ENCODE measurements at places on chromosomes 16 and 17. TPM values are rescaled to one million over a fixed set of nuclear protein-coding genes. Genes with fewer than 3 reads are reported as not detected.

The RTN4RL1 gene
- total RNA-seq, result under 0.01 TPM

The STH gene
- total RNA-seq, result not detected

The DGKE gene
- 30.9 TPM for total RNA-seq

The VEZF1 gene
- 69.2 TPM for total RNA-seq

The EFCAB5 gene
- total RNA-seq, result 0.36 TPM

The C16orf92 gene
- total RNA-seq, result not detected

The ANKRD13B gene
- 16.9 TPM for total RNA-seq

The TUBG2 gene
- total RNA-seq, result 8.4 TPM

The ATP2A1 gene
- total RNA-seq, result 0.36 TPM

The FOXN1 gene
- not detected for total RNA-seq

The CACNG1 gene
- total RNA-seq, result not detected

The TMEM132E gene
- not detected for total RNA-seq

The MYL4 gene
- total RNA-seq, result 0.66 TPM

The TMC6 gene
- 42.0 TPM for total RNA-seq

The ST6GALNAC2 gene
- total RNA-seq, result 0.22 TPM

The ZG16 gene
- total RNA-seq, result not detected

The CA5A gene
- total RNA-seq, result not detected

The C1QTNF1 gene
- total RNA-seq, result 4.1 TPM

The LITAFD gene
- total RNA-seq, result not detected

The CA4 gene
- not detected for total RNA-seq

The KNOP1 gene
- total RNA-seq, result 25.8 TPM

The ACAP1 gene
- not detected for total RNA-seq

The EMC8 gene
- 32.5 TPM for total RNA-seq

The NFATC2IP gene
- 42.8 TPM for total RNA-seq

The KRTAP3-1 gene
- total RNA-seq, result not detected

The CCL15 gene
- not detected for total RNA-seq

The CYGB gene
- 0.29 TPM for total RNA-seq

The SLFN5 gene
- 36.6 TPM for total RNA-seq

The SHCBP1 gene
- total RNA-seq, result 54.8 TPM

The MRPL45 gene
- total RNA-seq, result 47.6 TPM

The CLEC19A gene
- not detected for total RNA-seq

The TP53TG3F gene
- total RNA-seq, result not detected

The TBC1D3K gene
- not detected for total RNA-seq

The KSR1 gene
- total RNA-seq, result 50.7 TPM

The TSPOAP1 gene
- not detected for total RNA-seq

The COPS3 gene
- 106 TPM for total RNA-seq

The PYDC1 gene
- total RNA-seq, result not detected

The ZCCHC14 gene
- 15.9 TPM for total RNA-seq

The TBC1D16 gene
- total RNA-seq, result 45.4 TPM

The PAGR1 gene
- total RNA-seq, result 25.6 TPM

The IL34 gene
- 0.14 TPM for total RNA-seq

The MAFG gene
- total RNA-seq, result 20.7 TPM

The ATXN1L gene
- total RNA-seq, result 23.4 TPM

The APOH gene
- not detected for total RNA-seq

The DOC2B gene
- 0.14 TPM for total RNA-seq

The TNP2 gene
- total RNA-seq, result not detected

The GAST gene
- total RNA-seq, result not detected

The ADAP2 gene
- 0.27 TPM for total RNA-seq

All from thoracic aorta endothelial cell (primary cell).